ENCODE measurements at places on chromosomes 3 and 15.

- DNase-seq: no peak
Observed at GRCh38 chr3:9238721-9239295, 10.6 kb downstream of the SRGAP3 start.

GRCh38 chr3:78878789-78879188, 889.0 kb downstream of the ROBO1 start:
- DNase-seq: peak; percentile 24

- no peak for DNase-seq
Observed at GRCh38 chr15:92034227-92034626, 180.7 kb downstream of the SLCO3A1 start.

DNA sequence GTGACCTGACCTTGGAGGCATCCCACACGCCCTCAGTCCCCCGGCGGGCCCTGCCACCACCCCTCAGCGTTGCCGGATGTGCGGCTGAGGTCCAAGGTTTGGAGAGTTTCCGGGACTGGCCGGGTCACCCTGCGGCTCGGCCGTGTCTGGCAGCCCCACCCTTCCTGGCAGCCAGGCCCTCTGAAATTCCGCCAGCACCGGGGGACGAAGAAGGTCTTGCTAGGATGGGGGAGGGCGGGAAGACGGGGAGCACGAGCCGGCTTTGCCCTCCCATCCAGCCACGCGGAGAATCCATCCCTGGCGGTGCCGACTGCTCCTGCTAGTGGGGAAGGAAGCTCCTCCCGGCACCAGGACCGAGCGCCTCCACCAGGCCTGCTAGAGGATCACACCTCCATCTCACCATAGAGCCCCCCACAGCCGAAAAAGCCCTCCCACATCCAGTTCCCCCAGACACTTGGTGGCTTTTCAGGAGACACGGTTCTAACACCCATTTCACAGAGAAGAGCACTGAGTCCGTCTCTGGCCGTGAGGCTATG, 81.5 kb downstream of the CPN2 start:
- no peak for DNase-seq

DNA sequence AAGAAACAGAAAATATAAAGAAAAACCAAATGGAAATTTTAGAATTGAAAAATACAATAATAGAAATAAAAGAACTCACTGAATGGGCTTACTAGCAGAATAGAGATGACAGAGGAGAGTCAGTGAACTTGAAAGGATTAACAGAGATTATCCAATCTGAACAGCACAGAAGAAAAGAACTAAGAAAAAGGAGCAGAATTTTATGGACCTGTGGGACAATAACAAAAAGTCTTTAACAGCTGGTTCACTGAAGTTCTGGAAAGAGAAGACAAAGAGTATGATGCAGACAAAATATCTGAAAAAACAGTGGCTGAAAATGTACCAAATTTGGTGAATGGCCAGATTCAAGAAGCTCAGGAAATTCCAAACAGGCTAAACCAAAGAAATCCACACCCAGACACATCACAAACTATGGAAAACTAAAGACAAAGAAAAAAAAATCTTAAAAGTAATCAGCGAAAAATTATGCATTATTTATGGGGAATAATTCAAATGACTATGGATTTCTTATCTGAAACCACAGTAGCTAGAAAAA, 9.7 kb upstream of the GNB5 start:
- DNase-seq: peak; percentile 25

DNA sequence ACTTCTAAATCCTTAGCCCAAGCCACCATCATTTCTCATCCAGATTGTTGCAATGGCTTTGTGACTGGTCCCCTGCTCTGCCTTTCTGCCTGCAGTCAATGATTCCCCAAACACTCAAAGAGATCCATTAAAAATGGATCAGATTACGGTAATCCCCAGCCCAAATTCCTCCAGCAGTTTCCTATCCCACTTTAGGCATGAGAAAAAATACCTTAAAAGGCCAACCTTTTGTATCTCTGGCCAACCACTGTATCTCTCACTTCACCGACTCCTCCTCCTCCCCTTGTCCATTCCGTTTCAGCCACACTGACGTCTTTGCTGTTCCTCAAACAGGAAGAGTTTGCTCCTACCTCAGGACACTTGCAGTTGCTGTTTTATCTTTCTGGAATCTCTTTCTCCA, 20.9 kb upstream of the IL1RAP start:
- no peak for DNase-seq

GRCh38 chr3:101544161-101544850, 17.4 kb upstream of the TRMT10C start:
- no peak for DNase-seq

DNA sequence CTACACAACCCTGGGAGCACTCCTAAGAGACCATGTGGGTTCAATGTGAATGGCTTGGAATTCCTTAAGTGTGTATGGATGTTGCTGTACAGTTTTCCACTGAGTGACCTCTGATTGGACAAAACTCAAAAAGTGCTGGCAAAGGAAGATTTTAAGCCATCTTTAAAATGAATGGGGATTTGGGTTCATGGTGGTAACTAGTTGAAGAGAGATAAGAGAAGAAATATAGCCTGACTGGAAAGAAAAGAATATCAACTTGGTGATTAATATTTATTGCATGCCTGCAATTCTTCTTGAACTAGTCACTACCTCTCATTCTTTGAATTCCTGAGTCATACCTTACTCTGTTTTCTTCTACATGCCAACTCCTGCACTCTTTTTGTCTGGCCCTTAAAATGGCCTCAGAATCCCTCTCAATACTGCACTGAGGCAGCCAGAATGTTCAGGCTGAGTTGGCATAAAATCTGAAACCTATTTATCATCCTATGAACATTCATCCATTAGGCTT, 124.7 kb downstream of the RPL22L1 start:
- peak; percentile 80 for DNase-seq

DNA sequence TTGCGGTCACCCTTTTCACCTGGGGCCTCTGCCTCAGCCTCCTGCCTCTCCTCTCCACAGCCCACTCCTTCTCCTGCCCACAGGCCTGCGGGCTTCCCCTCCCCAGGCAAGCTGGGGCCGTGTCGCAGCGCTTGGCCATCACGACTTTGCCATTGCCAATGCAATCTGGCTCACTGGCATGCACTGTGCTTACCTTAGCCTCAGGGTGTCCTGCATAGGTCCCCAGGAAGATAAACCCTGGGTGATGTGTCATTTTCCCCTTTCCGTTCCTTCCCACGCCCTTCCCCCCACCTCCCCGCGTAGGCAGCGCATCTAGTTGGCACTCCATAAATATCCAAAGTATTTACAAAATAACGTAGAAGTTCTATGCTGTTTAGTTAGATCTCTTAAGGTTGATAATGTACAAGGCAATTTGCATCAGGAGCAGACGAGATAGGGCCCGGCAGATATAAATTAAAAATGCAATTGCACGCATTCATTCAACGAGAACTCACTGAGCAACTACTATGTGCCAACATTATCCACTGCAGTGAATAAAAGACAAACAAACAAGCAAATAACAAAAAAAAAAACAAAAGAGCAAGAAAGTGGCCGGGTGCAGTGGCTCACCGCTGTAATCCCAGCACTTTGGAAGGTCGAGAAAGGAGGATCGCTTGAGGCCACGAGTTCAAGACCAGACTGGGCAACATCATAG, 973 bp upstream of the COPG1 start:
- no peak for DNase-seq

DNA sequence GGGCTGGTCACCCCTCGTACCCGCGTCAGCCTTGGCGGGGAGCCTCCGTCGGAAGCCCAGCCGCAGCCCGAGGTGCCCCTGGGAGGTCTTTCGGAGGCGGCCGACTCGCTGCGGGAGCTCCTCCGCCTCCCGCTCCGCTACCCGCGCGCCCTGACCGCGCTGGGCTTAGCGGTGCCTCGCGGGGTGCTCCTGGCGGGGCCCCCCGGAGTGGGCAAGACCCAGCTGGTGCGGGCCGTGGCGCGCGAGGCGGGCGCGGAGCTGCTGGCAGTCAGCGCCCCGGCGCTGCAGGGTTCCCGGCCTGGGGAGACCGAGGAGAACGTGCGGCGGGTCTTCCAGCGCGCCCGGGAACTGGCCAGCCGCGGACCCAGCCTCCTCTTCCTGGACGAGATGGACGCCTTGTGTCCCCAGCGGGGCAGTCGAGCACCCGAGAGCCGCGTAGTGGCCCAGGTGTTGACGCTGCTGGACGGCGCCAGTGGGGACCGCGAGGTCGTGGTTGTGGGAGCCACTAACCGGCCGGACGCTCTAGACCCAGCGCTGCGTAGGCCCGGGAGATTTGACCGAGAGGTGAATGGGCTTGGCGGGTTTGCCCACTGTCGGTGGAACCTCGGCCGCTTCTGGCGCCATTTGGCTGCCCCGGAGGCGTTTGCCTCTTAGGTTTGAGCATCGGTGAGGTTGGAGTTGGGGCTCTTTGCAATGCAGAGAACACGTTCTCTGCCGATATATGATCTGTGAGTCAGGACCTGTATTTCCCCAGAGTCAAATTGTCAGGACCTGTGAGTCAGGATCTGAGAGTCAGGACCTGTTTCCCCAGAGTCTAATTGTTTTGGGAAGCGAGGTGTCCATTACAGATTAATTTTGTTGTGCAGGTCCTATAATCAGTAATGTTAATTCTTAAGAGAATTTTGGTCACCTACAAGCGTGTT, 24.9 kb upstream of the GATM start:
- peak; percentile 48 for DNase-seq

DNA sequence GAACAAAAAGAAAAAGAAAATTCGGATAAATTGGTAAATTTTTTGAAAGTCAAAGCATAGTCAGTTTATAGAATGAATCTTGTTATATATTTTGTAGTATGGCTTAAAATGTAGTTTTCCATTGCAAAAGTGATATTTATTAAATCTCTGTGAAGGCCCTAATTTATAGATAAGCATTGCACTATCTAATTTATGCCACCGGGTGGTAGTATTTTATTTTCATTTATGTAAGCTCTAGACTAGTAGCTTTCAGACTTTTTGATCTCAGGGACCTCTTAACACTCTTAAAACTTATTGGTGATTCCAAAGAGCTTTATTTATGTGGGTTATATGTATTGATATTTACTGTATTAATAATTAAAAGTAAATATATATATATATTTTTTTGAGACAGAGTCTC, 133.9 kb upstream of the LRRFIP2 start:
- peak; percentile 37 for DNase-seq

GRCh38 chr3:67521053-67521646, 133.3 kb downstream of the SUCLG2 start:
- no peak for DNase-seq

- DNase-seq: no peak
Observed at GRCh38 chr3:15181963-15182362, 24.1 kb upstream of the CAPN7 start.

DNA sequence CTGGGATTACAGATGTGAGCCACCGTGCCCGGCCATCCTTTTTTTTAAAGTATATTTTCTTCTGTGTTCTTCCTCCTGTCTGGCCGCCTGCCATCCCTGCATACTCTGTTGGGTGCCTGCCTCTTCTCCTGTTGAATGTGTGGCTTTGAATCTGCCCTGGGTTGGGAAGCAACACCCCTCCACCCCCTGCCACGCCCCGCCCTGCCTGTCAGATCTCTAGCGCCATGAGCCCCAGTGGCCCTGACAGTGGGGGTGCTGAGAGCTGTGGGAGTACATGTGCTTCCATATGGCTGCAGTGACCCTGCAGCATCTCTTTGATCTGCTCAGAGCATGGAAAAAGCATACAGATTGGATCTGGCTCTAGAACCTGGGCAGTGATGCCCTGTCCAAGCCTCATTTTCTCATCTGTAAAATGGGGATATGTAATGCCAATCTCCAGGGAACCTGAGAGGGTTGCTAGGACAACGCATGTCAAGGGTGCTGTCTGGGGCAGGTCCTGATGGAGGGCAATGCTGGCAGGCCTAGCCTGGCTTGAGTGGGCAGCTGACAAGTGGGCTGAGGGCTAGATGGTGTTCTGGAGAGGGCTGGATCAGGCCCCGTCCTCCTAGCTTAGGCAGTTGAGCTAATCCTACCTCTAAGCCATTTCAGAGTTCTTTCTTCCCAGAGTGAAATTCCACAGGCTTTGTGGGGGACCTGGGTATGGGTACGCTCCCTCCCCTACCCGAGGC, 23.9 kb downstream of the CCDC13 start:
- no peak for DNase-seq

DNA sequence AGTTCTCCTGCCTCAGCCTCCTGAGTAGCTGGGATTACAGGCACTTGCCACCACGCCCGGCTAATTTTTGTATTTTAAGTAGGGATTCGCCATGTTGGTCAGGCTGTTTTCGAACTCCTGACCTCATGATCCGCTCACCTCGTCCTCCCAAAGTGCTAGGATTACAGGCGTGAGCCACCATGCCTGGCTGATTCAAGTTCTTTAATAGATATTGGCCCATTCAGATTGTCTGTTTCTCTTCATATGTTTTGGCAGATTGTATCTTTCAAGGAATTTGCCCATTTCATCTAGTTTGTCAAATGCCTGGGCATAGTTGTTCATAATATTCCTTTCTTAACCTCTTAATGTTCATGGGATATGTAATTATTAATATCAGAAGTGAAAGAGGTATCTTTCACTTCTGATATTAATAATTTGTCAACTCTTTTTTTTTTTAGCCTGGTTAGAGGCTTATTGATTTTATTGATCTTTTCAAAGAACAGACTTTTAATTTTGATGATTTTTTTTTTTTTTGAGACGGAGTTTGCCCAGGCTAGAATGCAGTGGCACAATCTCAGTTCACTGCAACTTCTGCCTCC, 40.2 kb upstream of the ZFAND6 start:
- DNase-seq: no peak

DNA sequence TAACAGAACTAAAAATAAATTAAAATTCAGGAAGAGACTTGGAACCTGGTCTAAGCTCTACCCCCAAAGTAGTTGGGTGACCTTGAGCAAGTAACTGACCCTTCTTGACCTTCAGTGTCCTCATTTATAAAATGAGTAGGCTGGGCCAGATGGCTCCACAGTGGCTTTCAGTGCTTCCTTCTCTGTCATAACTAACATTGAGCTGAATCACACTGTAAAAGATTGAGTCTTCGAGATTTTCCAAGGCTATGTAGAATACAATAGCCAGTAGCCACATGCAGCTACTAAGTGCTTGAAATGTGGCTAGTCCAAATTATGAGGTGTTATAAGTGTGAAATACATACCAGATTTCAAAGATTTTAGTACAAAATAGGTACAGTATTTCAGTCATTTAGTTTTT, 313.3 kb downstream of the MECOM start:
- DNase-seq: no peak

DNA sequence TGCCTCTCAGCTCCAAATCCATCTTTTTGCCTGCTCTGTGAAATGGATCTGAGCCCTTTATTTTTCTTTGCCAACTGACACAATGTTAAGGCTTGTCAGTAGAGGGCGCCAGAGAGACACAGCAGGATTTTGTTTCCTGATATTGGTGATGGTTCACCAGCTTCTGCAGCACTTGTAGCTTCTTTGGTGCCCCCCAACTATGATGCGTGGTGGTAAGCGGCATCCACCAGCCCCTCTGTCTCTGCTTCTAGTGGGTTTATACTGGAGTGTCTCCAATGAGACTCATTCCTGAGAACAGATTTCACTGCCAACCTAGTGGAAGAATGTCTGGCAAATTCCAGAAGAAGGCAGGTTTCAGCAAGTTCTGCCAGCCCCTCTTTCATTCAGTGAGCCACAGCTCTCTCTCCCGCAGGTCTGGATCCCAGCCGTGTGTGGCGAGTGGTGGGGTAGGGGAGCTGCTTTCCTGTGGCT, 471.9 kb upstream of the FRG2C start:
- peak; percentile 45 for DNase-seq

GRCh38 chr3:118968640-118969039, 66.0 kb downstream of the IGSF11 start:
- no peak for DNase-seq

- no peak for DNase-seq
Observed at GRCh38 chr15:40397688-40398412, 7.7 kb upstream of the IVD start.

Measured in fibroblast of skin of back (primary cell).